ENCODE measurements at places on chromosomes 4 and X.
A peak's percentile ranks its signal among the peaks of the same experiment; 100 is the strongest.

GRCh38 chrX:128458888-128459287 lies 406.7 kb upstream of the ACTRT1 start:
- DNase-seq = peak; percentile 86

DNA sequence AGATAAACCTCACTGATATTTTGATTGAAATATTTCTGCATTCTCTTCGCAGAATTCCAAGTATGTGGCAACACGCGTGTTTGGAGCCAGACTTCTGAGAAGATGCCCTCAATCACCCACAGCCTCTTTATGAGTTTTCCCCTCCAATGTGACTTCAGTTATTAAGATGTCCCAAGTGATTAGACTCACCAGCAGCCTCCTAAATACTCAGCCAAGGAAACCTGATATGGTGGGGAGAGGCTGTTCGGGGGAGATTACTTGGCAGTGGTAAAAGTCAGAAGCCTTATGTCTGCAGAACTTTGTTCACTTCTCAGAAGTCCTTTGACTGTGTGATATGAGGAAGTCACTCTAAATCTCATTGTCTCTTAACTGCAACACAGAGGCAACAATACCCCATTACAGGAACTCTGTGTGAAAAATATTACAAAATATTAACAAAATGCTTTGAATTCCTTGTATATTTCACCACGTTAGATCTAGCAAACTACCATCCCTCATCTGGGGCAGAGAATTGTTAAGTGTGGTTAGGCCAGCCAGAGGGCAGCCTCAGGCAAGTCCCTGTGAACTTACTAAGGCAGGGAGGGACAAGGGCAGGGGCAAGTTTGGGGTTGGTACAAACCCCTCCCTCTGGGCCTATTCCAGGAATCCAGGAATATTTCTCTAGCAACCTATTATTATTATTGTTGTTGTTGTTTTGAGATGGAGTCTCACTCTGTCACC lies 151.4 kb upstream of the USP9X start:
- peak; percentile 78 for DNase-seq

DNA sequence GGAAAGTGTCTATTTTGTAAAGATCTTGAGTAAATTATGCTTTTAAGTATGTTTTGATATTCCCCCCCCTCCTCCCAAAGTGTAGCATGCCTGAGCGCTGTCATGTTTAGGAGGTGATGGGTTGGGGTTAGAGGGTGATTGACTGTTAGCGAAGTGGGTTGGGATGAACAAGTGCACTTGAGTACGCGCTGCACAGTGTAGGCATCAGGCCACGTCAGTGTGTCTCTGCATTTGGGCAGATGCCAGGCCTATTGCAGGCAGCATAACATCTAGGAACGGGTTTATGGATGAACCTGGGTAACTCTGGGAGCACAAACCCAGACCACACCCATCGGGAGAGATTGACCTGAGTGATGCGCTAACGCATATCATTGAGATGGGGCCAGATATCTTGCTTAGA lies 111.2 kb downstream of the TBL1X start:
- no peak for DNase-seq

GRCh38 chrX:3244203-3244743 lies 102.2 kb downstream of the MXRA5 start:
- DNase-seq = peak; percentile 90

DNA sequence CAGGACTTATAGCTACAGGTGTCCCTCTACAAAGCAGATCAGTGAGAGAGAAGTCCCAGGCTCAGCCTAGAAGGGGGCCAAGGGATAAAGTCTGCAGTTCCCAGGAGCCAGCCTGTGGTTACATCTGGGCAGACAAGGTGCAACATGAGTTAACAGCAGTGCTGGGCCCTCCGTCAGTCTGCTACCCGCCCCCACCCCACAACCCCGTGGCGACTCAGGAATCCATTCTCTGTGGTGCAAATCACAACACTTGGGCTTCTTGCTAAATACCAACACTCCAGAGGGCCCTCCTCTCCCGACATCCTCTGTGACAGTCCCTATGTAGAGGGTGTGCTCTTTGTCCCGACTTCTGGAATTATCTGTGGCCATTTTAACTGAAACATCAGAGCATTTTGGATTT lies 13.8 kb downstream of the GPM6B start:
- no peak for DNase-seq

DNA sequence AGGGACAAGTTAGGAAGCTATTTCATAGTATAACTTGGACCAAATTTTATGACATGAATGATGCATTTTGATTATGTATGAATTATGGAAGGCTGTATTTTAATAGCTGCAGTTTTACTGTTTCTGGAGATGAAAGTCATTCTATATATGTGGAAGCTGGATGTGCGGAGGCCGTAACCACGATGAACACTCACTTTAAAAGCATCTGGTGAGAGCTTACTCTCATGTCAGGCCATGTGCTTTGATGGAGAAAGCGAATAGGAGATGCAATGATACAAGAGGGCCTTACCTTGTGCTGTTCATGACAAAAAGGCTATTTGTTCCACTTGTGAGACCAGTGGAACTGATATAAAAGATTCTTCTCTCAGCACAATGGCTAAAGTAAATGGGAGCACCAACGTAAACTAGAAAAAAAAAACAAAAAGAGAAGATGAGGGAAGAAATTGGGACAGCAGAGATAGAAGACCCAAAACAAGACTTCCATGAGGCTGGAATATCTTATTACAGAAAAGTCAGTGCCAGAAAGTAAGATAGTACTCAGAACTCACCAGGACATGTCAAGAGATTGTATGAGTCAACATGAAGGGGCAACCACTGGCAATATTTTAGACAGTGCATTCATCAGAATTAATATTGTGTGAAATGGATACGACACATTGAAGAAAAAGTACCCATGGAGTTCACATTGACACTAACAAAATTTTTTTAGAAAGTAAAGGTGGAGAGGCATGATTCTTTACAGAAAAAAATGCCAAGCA lies 63.3 kb upstream of the GAB1 start:
- DNase-seq = no peak

DNA sequence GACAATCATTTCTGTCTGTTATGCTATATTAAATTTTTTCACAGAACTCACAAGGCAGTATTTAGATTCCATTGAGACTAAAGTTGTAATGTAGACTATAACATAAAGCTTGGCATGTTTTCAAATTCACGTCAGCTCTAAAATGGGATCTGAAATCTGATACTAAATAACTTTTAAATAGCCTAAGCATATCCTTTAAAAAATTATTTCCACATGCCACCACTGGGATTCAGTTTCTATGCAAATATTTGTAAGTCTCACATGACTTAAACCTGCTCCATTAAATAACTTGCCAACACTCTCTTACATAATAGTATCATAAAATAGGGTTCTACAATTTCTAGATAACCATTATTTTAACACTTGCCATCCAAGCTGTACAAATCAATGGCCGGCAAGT lies 32.4 kb downstream of the KLHL8 start:
- DNase-seq = peak; percentile 63

DNA sequence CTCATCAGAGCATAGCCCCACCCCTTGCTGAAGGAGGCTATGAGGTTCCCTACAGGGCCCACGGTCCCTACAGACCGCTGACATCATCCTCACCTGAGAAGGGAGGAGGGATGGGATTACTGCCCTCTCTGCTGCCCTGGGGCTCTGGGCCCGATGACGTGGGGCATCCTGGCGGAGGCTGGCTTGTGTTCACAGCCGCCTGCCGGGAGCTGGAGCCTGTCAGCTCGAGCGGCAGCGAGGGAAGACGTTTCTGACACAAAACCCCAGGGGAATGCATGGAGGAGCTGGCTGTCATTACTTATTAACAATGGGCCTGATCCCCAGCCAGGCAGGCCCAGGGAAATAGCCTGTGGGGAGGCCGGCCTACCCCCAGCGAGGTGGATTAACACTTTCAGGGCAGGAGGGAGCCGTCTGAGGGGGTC lies 106.6 kb upstream of the ATP6AP2 start:
- DNase-seq = peak; percentile 73

DNA sequence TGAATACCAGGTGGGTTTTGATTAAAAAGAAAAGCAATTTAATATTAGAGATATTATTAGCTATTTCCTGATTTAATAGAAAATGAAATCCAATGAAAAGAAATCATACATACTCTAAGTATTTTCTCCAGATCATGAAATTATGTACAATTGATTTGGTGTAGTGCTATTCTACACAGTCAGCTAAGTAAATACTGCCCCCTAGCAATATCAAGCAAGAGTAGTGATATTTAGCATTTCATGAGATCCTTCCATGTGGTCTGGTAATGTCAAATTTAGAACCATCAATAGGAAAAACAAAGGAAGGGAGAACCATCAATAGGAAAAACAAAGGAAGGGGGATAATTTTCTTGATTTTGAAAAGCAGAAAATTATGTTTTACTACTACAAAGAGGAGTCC lies 114.6 kb downstream of the TBCK start:
- peak; percentile 16 for DNase-seq

DNA sequence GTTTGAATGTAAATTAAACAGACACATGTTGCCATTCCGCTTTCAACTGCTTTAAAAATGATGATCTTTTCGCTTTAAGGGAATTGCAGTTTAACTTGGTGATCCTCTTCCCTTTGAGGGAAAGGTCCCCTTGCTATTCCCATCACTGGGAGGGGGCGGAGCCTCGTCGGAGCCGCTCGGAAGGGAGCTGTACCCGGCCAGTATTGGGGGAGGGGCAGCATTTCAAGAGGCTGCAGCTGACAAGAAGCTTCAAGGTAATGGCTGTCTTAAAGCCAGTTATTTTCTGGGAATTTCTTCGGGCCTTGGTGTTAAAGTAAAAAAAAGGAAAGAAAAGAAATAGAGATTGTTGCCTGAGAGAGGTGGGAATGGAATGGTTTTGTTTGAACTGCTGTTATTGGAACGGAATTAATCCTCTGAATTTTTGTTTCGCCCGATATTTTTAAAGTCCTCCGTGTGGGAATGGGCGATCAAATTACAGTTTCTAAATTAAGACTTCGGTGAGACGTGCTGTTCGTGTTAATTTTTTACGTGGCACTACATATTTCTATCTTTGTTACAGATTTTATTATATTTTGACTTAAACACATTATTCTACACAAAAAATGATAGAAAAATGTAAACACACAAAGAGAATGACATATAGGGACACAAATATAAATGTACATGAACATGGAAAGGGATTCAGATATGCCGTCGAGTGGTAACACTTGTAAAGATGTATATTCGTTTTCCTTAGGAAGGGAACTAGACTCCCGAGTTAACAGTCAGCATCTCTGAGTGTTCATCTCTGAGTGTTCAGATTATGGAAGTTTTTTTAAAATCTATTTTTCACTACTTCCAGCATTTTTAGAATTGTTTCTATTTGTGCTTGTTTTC lies 9.2 kb downstream of the PWWP3B start:
- peak; percentile 41 for DNase-seq

GRCh38 chr4:112973750-112974251 lies 75.7 kb upstream of the ANK2 start:
- DNase-seq = no peak

GRCh38 chr4:97396605-97397004 lies 746.7 kb downstream of the STPG2 start:
- DNase-seq = no peak

DNA sequence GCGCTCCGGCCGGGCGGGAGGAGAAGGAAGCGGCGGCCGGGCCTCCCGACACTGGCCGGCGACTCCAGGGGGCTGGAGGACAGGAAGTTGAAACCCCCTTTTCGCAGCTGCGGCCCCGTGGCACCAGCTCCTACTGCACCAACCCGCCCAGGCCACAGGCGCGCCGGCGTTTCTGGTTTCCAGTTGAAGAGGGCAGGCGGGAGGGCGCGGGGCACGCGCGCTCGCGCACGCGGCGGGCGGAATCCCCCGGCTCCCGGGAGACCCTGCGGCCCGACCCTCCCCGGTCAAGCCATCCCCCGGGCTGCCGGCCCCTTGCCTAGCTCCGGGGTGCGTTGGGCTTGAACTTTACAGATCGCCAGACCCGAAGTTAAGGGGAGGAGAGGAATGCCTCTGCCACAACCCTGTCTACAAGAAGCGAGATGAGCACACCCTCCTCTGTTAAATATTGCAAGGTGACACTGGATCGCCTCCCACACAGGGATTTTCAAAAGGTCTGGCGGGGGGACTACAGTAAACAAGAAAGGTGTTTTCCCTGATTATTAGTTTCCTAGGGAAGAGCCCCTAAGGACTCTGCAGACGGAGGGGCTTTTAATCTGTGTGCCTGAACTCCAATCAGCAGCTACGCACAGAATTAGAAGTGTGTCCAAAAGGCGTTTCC lies 1.4 kb downstream of the ELOVL6 start:
- DNase-seq = peak; percentile 51

DNA sequence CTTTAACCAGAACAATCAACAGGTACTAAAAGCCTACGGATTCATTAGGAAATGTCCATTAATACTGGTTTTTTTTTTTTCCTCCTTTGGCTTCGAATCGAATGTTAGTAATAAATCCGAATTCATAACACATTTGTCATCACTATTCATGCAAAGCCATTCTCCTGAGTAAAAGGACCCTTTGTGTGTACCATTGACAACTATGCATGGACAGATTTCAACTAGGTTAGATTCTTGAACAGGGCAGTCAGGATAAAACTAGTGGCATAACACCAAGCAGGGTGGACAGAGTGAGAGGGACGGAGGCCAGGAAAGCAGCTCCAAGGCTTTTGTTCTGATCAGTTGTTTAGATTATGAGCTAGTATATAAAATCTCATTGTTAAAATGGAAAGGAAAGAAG lies 1722.0 kb upstream of the TENM3 start:
- DNase-seq = no peak

DNA sequence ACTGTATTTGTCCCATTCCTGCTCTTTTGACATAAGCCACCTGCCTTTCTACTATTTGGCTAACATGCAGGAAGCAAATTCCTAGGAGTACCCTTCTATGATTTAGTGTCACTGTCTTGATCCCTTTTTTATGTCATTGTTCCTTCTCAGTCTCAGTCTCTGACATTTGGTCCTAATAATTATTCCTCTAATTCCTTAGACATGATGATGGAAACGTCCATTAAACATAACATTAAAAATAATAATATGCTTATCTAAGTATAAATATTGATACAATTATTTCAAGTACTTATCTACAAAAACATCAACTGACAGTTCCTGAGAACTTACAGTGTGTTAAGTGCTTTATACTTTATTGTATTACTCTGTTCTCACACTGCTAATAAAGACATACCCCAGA lies 857.0 kb upstream of the LCORL start:
- DNase-seq = no peak

DNA sequence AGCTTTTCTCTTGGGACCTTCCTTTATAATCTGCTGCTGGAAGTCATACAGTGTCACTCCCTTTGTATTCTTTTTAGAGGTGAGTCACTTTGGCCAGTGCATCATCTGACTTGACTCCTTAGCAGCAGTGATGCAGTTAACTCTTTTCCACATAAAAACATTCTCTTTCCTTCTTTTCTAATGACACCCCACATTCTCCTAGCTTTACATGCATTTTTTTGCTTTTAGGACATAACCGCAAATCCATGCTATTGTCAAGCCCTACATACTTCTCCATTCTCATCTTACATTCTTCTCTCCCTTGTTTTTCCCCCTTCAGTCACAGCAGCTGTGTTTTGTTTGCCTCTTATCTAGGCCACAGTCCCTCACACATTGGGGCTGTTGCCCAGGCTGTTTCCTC lies 55.1 kb downstream of the ZNF330 start:
- peak; percentile 89 for DNase-seq

GRCh38 chr4:178081176-178081575 lies 638.9 kb upstream of the AGA start:
- DNase-seq = peak; percentile 54

All from fibroblast of skin of back (primary cell).